Common myeloid progenitor, CD34-positive (primary cell): ENCODE measurements at places on chromosomes 2 and 18.

DNA sequence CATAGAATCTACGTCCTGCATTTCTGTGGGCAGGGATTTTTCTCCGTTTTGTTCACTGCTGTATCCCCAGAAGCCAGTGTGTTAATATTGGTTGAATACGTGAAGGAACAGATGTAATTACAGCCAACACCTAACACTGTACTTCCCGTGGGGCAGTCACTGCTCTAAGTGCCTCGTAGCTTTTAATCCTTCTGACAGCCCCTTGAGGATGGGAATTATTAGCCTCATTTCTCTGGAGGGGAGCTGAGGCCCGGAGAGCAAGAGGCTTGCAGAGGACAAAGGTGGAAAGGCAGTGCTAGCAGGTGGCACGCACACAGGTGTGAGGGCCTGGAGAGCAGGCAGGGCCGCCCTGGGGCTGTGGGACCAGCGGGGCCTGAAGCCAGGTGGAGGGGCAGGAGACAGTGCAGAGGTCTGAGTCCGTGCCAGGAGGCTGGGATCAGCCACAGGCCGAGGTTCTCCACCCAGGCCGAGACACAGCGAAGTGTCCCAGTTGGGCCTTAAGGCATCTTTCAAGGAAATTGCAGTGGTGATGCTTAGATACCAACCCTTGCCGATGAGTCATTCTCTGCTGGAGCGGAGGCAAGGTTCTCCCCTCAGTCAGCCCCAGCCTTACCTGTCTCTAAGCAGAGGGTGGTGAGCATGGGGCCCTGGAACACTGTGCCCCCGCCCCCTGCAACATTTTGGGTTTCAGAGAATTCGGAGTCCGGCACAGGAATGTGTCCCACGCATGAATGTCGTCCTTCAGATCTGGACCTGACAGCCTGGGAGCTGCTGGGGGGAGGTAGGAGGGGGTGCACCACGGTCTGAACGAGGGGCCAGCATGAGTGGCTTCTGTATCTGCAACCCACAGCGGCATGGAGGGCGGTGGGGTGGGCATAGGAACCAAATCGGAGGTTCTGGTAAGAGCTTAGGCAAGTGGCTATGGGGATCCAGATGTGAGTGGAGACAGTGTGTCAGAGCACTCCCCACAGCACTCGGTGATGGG is 122.6 kb downstream of the GBX2 start:
- DNase-seq, result no peak

- DNase-seq, result no peak
Measured at GRCh38 chr18:24227977-24228666, 89.3 kb downstream of the CABYR start.

- DNase-seq, result no peak
Measured at GRCh38 chr18:54267701-54268100, 1.6 kb upstream of the POLI start.

DNA sequence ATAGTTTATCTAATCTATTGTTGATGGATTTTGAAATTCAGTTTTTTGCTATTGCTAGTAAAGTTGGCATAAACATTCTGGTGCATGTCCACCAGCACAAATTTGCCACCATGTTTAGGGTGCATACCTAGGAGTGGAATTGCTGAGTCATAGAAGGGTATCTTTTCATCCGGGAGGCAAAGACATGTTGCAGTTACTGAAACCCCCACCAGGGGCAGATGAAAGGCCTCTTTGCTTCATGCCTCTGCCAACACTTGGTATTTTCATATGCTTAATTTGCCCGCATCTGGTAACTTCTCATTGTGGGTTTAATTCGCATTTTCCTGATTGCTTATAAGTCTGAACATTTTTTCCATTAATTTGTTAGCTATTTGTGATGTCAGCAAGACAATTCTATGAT is 8.2 kb downstream of the DCC start:
- DNase-seq, result no peak

DNA sequence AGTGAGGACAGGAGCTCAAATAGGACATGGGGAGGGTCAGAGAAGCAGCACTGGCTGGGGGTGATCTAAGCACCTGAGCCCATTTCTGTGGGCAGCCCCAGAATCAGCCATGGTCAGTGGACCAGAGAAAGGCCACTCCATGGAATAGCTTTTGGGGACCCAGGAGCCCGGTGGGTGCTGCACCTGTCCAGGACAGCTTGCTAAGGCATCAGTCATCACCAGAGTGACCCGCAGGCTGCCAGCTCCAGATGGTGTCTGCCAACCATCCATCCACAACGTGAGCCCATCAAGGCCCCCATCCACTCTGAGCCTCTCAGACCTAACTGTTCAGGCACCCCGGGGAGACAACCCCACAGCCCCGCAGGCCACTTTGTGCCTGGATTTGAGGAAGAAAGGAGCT is 23.6 kb upstream of the COL6A3 start:
- DNase-seq, result no peak

- DNase-seq, result no peak
Measured at GRCh38 chr2:19944205-19944845, 42.5 kb upstream of the TTC32 start.

GRCh38 chr2:207091176-207091575 is 74.6 kb downstream of the KLF7 start:
- peak; percentile 18 for DNase-seq

GRCh38 chr18:40690062-40690461 is 1265.0 kb upstream of the PIK3C3 start:
- DNase-seq, result no peak

GRCh38 chr2:101949304-101949703 is 42.5 kb upstream of the IL1R2 start:
- DNase-seq, result no peak

- no peak for DNase-seq
Measured at GRCh38 chr18:8952769-8953760, 149.4 kb upstream of the NDUFV2 start.

DNA sequence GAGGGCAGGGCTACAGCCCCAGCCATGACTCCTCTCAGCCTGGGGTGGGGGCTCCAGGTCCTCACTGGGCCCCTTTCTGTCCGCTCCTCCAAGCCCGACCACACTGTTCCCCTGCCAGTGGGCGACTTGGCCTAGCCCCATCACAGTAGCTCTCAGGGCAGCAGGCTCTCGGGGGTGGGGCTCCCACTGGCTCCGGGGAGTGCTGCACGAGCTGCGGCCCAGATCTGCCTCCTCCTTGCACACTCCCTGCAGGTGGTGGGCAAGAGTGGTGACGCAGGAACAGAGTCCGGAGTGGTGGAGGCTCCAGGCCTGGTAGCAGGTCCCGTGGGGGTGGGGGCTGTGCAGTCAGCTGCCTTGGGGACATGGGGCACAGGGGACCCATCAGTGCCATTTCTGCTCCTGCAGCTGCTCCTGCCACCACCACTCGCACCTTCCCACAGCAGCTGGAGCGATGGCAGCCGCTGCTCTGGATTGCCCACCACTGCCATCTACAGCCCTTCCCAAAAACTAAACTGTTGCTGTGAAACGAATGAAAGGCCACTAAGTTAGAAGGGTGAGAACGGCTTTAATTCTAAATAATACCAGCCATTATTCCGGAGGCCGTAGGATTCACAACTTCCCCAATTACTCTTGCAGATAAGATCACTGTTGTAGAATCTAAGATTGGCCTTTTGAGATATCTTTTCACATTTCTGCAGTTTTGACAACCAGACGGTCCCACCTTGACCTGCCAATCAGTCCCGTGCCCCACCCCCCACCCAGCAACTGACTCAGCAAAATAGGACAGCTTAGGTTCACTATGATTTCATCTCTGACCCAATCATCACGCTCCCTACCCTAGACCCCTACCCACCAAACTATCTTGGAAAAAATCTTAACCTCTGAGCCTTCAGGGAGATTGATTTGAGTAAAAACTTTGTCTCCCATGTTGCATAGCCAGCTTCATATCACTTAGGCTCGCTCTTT is 530.2 kb downstream of the DCC start:
- no peak for DNase-seq

- no peak for DNase-seq
Measured at GRCh38 chr2:10792660-10793400, 19.8 kb downstream of the PDIA6 start.

DNA sequence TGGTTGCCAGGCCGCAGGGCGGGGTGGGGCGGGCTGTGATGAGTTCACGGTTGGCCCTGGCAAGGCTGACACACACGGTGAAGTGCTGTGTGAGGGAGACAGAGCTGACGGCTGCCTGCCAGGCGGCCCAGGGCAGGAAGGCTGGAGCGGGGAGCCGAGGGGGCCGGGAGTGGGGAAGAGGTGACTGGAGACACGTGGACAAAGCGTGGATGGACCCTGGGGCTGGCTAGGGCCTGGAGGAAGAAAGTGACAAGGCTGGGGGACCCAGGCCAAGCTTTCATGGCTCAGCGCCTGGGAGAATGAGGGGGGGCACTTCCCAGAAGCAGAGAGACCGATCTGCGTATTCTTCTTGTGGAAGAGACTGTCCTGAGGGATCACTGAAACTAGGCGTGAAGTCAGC is 123.2 kb downstream of the DYSF start:
- DNase-seq, result no peak

DNA sequence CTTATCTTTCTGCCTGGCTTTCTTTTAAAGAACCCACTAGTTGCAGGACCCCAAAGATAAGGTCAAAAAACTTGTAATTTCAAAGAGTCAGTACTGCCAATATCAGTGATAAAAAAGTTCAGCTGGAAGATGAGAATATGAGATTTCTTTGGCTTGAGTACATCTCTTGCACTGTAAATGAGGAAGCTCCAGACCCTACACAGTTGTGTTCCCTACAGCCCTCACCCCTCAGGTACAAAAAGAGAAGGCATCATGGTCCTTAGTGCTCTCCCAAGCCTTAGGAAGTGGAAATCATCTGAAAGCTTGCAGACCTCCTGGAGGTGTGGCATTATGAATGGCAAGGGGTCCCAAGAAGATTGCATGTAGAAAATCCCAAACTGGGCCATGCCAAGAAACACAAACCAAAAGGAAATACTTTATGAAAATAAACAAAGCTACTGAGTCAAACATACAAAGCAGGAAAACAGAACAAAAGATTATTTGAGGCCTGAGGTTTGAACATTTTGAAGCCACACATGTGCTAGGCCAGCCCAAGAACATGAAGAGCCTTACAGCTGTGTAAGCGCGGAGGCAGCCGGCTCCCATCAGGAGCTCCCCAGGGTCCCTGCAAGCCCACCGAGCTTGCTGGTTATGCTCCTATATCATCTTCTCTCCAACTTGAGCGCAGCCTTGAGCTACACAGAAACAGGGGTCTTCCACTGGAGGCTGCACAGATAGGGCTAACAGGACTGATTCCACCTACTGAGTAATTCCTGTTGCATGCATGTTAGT is 217.0 kb downstream of the OSR1 start:
- DNase-seq, result no peak

- DNase-seq, result no peak
Measured at GRCh38 chr2:46521215-46521683, 41.9 kb downstream of the TMEM247 start.

GRCh38 chr2:213042262-213042661 is 109.2 kb downstream of the IKZF2 start:
- no peak for DNase-seq

DNA sequence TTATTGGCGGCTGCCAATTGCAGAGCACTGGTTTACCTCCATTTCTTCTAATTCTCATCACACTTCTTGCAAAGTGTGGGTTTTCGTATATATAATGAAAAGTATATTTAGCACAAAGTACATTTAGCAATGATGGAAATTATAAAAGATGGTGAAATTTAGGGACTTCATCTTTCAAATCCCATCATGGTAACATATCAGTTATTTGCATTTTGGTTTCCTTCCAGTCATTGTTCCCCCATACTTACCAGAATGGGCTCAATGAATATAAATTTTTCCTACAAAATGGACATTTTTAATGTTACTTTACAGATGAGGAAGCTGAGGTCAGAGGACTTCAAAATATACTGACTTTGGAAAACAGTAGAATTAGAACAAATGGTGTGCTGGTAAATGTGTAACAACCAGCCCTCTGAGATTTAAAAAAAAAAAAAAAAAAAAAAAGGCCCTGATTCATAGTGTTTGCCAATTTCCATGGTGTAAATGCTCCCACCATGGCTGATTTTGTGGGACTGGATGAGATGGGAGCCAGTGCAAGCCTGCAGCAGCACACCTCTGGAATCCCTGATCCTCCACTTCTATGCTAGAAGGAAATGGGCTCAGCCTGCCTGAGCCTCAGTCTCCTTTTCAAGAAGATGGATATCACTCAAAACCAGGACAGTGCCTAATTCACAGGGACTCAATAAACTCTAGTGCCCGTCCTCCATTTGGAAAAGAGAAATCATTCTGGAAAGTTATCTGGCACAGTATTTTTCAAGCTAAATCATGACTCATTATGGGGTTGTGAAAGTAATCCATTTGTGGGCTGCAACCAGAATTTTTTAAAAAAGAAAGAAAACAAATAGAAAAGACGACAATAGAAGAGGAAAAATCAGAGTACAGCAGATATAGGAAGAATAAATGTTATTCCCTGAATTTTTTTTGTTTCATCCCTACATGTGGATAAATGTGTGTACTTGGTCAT is 34.0 kb downstream of the LBH start:
- peak; percentile 34 for DNase-seq

- no peak for DNase-seq
Measured at GRCh38 chr2:28643327-28643726, 108.3 kb upstream of the PPP1CB start.

GRCh38 chr18:11859903-11860407 is 8.7 kb downstream of the CHMP1B start:
- peak; percentile 52 for DNase-seq

DNA sequence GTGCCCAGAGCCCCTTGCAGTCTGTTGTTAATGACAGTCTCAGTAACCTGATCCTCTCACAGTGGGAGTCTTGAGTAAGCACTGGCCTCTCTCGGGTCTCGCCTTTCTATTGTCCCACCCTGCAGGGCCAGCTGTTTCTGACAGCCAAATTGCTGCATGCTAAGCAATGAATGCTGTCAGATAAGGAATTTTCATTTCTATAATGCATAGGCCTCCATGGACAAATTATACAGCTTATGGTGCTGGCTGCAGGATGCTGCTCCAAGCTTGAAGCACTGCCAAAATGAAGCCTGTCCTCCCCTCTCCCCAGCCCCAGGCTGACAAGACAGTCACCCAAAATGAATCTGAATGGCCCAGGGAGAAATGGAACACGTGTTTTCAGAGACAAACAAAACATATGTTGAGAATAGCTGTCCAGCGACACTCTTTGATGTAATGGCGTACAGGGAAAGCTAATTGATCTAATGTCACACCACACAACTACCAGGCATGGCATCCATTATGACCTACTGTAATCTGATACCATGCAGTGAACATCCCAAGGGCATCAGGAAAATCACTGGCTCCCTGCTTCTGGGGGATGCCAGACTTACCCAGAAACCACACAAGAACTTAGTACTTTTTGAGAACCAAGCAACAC is 36.8 kb downstream of the ACVR1 start:
- no peak for DNase-seq

DNA sequence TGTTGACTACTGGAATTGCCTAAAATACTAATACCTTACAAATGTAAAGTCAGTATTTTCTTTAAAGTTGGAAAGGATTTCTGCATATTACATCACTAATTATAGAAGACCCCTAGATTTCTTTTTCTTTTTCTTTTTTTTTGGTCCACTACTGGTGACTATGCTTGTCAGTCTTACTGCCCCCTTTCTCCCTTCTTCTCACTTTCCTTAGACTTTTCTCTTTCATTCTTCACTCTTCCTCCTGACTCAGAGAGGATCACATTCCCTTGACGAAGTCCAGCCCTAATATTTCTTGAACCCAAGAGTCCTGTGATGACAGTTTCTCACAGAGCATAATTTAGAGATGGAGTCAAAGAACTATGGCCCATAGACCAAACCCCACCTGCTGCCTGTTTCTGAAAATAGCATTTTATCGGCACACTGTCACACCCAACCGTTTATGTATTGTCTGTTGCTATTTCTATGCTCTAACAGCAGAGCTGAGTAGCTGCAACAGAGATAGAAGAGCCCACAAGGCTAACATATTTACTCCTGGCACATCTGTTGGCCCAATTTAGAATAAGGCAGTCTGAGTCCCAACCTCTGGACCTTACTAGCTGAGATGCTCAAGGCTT is 40.6 kb upstream of the RIOK3 start:
- no peak for DNase-seq
